ENCODE measurements at places on chromosomes 3 and 15.
A peak's percentile ranks its signal among the peaks of the same experiment; 100 is the strongest.

- no peak for DNase-seq
Measured at GRCh38 chr3:194757647-194758061, 72.0 kb downstream of the FAM43A start.

GRCh38 chr3:188060840-188061544 is 93.0 kb upstream of the LPP start:
- no peak for DNase-seq

DNA sequence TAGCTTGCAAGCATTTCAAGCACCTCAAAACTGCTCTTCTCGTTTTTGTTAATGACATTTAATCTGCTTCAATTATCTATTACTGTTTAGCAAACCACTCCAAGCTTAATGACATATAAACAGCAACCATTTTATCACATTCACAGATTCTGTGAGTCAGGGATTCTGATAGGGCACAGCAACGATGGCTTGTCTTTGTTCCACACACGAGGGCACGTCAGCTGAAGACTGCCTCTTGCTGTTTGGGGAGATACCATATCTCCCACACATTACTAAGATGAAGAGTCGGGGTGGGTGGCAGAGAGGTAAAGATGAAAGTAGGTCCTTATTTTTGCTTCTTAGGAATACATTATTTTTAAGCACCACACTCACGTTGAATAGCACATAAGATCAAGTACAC is 19.3 kb downstream of the CPOX start:
- DNase-seq: no peak

DNA sequence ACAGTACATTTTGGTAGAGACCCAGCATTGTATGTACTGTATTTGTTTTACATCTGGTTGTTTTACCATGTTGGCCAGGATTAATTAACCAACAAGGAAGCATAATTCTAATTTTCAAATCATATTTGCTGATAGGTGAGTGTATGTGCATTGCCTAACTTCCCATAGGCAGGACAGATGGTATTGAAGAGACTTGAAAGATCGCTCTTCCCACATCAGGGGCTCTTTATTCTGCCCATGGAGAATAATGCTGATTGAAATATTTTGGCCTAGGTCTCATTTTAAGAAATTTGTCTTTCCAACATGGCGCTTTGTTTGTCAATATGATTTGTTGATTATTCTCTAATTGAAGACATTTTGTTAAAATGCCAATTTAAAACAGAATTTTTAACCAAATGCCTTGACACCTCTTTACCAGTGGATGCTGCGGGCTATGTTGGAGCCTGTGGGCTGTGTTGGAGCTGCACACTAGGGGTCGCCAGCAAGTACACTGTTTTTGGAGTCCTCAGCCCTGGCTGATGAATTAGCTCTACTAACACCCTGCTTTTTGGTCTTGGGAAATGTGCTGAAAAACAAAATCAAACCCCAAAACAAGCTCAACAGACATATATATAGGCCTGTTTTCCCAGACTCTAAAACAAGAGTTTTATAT is 5.3 kb downstream of the P2RY12 start:
- DNase-seq: no peak

- DNase-seq: no peak
Measured at GRCh38 chr3:123290962-123291361, 89.2 kb downstream of the SEC22A start.

DNA sequence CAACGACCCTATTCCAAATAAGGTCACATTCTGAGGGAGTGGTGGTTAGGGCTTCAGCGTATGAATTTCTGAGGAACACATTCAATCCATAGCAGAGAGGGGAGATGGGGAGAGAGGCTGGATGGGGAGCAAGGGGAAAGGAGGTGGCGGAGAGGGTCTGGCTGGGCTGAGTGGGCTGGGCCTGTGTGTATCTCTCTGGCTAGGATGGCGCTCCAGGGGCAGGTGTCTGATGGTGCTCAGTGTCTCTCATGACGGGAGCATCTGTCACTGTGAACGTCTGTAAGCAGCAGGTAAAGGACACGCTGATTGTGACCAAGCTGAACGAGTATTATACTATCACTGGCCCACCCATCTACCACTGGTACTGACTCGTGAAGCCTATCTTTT is 159.6 kb downstream of the XXYLT1 start:
- DNase-seq: no peak

DNA sequence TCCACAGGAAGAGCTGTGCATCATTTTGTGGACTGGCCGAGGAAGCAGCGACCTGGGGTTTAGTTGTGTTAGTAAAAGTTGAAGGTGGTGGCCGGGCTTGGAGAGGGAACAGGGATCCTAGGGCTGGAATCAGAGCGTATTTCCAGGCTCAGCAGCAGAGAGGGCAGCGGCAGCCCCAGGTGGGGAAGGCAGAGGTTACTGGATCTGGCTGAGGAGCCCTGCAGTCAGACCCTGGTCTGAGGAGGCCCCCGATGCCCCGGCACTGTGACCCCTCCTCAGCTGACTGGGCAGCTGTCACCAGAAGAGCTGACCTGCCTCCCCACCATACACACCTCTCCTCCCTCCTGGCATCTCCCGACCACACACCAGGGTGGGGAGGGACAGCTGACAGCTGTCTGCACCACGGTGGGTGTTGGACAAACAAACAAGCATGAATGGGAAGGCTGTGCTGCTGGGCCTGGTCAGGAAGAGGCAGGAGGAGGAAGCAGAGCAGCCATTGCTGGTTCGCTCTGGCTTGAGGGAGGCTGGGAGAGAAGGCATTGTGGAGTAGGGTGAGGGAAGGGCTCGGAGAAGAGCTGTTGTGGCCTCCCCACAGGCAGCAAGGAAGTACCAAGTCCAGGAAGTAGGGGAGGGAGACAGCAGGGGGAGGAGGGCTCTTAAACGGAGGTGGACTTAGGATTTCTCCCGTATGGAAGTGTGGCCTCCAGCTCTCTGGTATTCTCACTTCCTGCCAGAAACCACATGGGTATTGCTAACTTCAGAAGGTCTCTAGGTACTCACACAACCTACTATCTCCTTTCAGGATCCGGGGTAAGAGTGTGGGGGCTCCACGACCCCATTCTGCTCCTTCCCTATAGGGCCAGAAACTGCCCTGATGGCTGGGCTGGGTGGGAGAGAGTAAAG is 49.5 kb upstream of the HACD2 start:
- no peak for DNase-seq

- no peak for DNase-seq
Measured at GRCh38 chr15:23035964-23036566, 3.3 kb downstream of the TUBGCP5 start.

GRCh38 chr3:183591881-183592521 is 36.5 kb upstream of the KLHL6 start:
- no peak for DNase-seq

DNA sequence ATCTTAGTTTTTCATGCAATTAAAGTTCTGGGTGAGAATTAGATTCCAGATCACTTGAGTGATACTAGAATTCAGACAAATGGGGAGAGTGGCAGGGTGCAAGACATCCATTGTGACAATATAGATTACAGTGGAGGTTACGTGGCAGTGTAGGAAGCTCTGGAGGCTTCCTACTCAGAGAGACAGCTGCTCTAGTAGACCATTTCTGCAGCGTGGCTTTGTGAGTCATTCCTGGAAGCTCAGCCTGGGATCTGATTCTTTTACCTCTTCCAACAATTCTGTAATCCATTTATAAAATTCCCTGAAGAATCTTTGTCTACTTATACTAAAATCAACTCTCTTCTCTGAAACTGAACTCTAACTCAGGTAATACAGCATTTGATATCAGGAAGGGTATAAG is 90.4 kb upstream of the ASB14 start:
- no peak for DNase-seq

GRCh38 chr3:2851361-2851760 is 258.8 kb downstream of the IL5RA start:
- no peak for DNase-seq

DNA sequence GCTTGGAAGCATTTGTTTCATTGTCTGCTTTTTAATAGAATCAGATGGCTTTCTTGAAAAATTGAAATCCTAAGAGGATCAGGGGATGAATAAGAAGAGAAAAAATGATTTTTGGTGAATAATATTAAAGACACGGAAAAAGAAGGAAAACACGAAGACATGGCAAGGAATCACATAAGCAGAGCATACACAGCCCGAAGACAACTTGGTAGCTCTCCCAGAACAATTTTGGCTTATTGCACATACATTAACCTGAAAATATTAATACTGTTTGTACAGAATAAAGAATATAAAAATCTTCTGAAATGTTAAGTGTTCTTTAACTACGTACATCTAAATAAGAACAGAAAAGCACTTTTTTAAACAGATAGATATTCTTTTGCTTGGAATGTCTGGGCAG is 150.0 kb downstream of the SHOX2 start:
- DNase-seq: no peak

- peak; percentile 54 for DNase-seq
Measured at GRCh38 chr3:73602170-73602569, 22.6 kb downstream of the PDZRN3 start.

DNA sequence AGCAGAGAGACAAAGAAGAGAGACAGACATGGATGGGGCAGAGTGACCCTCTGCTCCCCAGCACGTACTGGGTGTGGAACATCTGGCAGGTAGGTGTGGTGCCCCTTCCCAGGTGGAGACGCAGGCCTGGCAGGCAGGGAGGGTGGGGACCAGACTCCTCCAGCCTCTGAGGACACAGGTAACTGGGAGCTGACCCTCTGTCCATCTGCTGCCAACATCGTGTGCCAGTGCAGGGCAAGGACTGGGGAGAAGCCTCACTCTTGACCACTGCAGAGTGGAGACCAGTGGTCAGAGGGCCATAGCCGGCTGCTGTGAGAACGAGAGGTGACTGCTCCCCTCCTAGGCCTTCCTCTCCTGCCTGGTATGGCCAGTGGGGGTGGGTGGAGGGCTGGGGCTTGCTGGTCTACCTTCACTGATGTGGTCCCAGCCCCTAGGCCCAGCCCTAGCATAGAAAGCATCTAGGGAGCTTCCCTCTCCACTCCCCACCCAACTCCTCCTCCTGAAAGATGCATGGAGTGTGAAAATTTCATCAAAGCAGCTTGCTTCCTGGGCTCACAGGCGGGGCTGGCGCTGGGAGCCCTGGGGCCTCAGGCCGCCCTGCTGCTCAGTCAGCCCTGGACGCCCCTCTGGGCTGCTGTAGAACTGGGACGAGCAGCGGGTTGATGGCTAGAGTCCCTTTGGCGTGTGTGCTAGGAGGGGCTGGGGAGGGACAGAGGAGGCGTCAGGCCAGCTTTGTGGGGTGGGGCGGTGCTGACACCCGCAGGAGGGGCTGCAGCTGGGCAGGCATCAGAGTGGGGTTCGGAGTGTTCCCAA is 90.3 kb downstream of the PLXNA1 start:
- no peak for DNase-seq

GRCh38 chr3:171892457-171892856 is 49.3 kb downstream of the TMEM212 start:
- no peak for DNase-seq

- DNase-seq: no peak
Measured at GRCh38 chr3:49616491-49616941, 57.6 kb upstream of the APEH start.

GRCh38 chr3:51958603-51959521 is 3.7 kb downstream of the GPR62 start:
- DNase-seq: no peak

DNA sequence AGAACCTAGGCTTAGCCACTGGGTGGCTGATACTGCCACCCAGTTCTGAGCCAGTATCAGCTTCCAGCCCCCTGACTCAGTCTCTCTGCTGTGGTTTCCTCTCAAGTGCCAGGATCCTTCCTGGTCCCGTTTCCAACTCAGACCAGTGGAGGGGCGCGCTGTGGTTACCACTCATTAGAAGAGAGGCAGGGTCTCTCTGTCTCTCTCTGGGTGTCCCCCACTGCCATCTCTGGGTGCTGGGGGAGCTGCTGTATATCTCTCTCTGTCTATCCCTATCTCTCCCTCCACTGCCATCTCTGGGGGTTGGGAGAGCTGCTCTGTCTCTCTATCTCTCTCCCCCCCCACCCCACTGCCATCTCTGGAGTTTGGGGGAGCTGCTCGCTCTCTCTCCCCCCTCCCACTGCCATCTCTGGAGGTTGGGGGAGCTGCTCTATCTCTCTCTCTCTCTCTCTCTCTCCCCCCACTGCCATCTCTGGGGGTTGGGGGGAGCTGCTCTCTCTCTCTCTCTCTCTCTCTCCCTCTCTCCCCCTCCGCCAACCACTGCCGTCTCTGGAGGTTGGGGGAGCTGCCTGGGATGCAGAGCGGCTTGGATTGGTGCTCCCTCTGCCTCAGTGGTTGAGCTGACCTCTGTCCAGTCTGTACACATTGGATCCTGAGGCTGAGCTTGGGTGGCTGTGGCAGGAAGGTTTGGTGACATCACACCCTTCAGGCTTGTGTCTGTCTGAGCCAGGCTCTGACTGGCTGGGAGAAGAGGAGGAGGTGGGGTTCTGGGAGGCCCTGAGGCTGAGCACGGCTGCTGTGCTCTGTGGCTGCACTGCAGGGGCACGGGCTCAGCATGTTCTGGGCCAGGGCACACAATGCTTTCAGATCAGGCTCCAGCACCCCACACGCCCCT is 98.9 kb downstream of the APBA2 start:
- no peak for DNase-seq

- no peak for DNase-seq
Measured at GRCh38 chr15:73932381-73933191, 6.3 kb downstream of the LOXL1 start.

DNA sequence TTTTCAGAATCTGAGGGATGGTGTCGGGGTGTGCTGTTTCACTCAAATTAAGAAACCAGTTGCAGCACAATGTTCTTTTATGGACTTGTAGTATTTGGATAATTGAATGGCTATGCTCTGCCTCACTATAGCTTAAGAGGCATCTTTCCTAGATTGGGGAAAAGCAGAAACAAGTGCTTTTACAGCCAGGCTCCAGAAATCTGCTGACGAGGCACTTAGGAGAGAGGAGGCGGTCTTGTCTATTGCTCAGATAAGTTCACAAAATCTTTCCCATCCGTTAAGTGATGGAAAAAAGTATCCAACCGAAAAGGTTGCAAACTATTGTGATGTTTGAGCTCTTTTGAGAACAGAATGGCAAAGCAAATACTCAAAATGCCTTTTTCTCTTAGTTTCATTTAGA is 336.1 kb upstream of the RARB start:
- DNase-seq: no peak

DNA sequence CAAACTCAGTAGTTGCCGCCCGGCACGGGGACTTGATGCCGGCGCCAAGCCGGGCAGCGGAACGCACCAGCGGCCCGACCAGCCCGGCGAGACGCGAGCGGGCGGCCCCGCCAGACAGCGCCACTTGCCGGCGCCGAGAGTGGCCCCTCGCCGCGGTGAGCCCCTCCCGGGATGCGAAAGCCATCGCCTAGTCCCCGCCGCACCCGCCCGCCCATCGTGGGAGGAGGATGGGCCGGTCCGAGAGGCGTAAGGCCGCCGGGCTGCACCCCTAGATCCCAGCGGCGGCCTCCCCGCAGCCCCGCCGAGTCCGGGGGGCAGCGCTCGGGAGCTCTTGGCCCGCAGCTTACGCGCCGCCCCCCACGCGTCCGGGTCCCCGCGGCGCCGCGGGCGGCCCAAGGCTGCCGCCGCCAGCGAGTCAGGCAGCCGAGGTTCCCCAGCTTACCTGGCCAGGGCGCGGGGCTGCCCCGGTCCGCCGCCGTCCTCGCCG is 609 bp downstream of the GOLGA8A start:
- DNase-seq: peak; percentile 5

DNA sequence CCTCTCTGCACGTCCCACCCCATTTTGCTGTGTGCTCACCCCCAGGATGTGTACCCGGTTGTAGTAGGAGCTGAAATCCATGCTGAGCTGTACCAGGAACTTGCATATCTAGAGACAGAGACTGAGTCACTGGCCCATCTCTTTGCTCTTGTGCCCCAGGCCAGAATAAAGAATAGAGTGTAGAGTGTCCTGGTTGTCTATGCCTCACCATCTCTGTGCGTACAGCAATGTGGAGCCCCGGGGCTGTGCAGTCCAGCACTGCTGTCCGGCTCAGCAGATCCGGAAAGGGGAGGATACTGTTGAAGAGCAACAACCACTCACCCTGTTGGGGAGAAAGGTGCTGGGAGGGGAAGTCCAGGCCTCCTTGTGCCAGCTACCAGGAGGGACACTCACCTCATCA is 2.6 kb downstream of the DALRD3 start:
- no peak for DNase-seq
